ENCODE measurements at places on chromosomes 13 and 19. TPM values are rescaled to one million over a fixed set of nuclear protein-coding genes. Genes with fewer than 3 reads are reported as not detected.

IL17D gene
- 1.3 TPM for total RNA-seq

SMAD9 gene
- total RNA-seq = 1.8 TPM

MED16 gene
- 22.4 TPM for total RNA-seq

DNA sequence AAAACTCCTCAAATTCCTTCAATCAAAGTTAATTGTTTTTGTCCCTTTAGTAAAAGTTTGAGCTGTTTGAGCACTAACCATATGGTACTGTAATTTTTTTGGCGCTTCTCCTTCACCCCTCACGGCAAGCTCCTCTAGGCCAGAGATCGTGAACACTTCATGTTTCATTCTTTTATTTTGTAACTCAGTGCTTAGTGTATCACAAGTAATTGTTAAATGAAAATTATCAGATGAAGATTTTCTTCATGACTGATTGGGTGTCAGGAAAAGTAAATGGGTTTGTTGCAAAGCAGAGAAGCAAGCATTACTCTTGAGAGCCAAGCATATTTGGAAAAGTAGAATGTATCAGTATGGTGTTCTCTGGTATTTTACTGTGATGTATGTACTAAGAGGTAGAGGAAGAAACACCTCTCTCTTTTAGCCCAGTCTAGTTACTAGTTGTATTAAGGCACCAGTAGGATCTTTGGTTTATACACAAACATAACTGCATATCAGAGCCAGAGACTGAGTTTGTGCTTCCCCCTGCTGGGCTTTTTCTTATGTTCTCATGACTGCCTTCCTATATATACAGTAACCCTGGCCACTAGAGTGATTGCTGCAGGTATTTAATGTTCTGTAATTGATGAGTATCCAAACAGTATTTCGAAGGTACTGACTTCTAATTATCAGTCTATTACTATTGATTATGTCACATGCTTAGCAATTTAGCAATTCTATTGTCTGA, 202.3 kb upstream of the KLHL1 start:
- peak; percentile 8 for DNase-seq
- H3K27me3 ChIP-seq = no peaks in the 10 kb centered on the region
- no peak overlapping the region for H3K27ac ChIP-seq
- no peak overlapping the region for H3K4me3 ChIP-seq
- no peaks in the 10 kb centered on the region for H3K4me1 ChIP-seq

- DNase-seq = no peak
- H3K27ac ChIP-seq = no peak overlapping the region
- no peak overlapping the region for H3K4me3 ChIP-seq
- peaks cover 6% of the 10 kb centered on the region for H3K4me1 ChIP-seq
- H3K27me3 ChIP-seq = no peaks in the 10 kb centered on the region
- no peaks in the 10 kb centered on the region for H3K36me3 ChIP-seq
These were observed 44.7 kb downstream of the DHRS12 start for GRCh38 chr13:51759240-51759639.

- no peaks in the 10 kb centered on the region for H3K27me3 ChIP-seq
- no peak overlapping the region for H3K27ac ChIP-seq
- peaks cover 20% of the 10 kb centered on the region for H3K36me3 ChIP-seq
- no peaks in the 10 kb centered on the region for H3K4me1 ChIP-seq
These were observed 4.6 kb downstream of the S1PR2 start for GRCh38 chr19:10226376-10227025.

DNA sequence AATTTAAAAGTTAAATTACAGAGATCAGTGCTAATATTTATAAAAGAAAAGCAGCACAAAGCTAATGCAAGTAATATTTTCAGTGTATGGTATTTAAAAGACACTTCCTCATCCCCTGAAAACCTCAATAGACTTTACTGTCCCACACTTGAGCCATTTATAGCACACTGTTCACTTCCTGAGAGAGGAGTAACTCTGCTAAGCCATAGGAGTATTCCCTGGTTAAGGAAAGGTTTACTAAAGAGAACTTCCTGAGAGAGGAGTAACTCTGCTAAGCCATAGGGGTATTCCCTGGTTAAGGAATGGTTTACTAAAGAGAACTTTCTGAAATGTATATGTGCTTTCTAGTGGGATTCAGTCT, 159.4 kb downstream of the NHLRC3 start:
- no peaks in the 10 kb centered on the region for H3K36me3 ChIP-seq
- no peak for DNase-seq
- no peak overlapping the region for H3K4me3 ChIP-seq
- H3K4me1 ChIP-seq = no peaks in the 10 kb centered on the region
